ENCODE measurements at places on chromosomes 7 and 10. TPM values are rescaled to one million over a fixed set of nuclear protein-coding genes. Genes with fewer than 3 reads are reported as not detected.
A peak's percentile ranks its signal among the peaks of the same experiment; 100 is the strongest.

Gene RBM20
- 0.03 TPM for polyA plus RNA-seq

Gene ZNF804B
- not detected for polyA plus RNA-seq

Gene ASB13
- 11.3 TPM for polyA plus RNA-seq

Gene ZNF485
- polyA plus RNA-seq = 5.7 TPM

Gene TMEM273
- polyA plus RNA-seq = not detected

Gene KLLN
- polyA plus RNA-seq = 0.35 TPM

Gene PNLIPRP2
- polyA plus RNA-seq = 0.19 TPM

DNA sequence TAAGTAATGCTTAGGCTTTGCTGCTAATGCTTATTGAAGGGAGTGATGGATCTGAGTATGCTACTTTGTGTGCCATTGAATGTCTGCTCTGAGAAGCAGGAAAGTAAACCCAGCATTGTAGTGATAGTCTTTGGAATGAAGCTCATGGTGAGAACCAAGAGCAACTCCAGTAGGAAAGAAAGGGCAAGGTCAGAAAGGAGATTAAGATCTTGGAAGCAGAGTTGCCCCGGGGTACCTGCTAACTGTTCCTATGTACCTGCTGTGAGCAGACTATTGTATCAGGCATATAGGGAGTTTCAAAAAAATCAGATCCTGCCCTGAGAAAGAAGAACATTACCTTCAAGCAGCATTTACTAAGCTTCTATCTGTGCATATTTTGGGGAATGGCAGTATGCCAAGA is 54.5 kb upstream of the AASS start:
- DNase-seq = no peak

DNA sequence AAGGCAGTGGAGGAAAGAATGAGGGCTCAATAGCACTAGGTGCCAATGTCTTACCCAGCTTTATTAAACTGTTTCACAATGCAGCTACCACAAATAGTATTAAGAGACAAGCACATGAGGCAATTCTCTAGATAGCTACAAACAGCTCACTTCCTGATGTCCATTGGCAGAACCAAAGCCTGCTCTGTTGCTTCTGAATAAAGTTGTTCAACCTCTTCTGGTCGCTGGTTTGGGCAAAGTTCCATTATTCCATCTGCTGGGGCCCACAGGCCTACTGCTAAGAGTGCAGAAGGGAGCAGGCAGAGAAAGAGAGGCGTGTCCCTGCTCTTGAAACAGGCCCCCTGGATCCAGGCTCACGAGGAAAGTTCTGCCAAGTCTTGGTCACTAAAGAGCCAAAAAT is 173.9 kb downstream of the ZNF438 start:
- DNase-seq = no peak

DNA sequence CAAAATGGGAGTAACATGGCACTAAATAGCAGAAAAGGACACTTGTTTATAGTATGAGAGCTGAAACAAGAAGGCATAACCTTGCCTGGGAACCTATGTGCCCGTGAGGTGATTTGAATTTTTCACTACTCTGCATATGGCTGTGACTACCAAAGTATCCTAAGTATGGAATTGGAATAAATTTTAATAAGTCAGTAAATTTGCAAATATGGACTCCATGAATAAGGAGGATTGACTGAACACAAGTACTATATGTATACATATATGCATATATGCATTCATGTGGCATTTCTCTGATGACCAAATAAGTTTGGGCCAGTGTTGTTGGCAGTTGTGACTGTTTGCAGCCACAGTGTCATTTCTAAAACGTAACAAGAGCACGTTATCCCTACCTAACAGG is 34.5 kb downstream of the PRR15 start:
- no peak for DNase-seq

DNA sequence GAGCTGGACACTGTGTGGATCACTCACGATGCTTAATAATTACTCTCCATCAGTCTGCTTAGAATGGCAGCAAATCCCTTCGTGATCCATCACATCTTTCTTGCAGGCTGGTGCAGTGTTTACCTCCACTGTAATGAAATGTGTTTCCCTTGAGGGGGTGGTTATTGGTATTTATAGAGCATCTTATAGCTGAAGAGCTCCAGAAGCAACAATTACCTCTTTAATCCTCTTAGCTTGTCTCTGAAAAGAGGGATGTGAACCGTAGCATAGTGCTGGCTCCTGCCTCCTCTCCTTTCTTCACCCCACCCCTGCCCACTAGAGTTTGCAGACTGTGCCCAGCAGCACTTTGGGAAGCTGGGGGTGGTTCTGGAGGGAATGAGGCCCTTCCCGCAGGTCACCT is 132.6 kb downstream of the CAMK1D start:
- no peak for DNase-seq

- no peak for DNase-seq
Measured at GRCh38 chr7:6179620-6180343, 92.6 kb downstream of the CYTH3 start.

DNA sequence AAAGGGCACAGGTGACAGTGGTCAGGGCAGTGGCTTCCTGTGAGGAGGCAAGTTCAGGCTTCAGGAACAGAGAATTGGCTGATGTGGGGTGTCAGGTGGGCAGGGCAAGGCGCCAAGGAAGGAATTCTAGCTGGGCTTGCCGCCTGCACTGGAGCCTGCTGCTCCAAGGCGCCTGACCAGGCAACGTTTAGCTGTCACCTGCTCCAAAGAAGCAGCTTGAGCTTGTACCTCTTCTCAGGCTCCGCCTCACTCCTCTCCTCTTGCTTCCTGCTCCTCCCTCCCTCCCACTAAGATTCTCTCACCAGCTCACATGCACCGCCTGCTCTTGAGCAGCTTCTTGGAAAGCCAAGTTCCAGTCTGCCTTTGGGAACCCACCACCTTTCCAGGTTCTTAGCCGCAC is 187.4 kb upstream of the GRB10 start:
- peak; percentile 19 for DNase-seq

DNA sequence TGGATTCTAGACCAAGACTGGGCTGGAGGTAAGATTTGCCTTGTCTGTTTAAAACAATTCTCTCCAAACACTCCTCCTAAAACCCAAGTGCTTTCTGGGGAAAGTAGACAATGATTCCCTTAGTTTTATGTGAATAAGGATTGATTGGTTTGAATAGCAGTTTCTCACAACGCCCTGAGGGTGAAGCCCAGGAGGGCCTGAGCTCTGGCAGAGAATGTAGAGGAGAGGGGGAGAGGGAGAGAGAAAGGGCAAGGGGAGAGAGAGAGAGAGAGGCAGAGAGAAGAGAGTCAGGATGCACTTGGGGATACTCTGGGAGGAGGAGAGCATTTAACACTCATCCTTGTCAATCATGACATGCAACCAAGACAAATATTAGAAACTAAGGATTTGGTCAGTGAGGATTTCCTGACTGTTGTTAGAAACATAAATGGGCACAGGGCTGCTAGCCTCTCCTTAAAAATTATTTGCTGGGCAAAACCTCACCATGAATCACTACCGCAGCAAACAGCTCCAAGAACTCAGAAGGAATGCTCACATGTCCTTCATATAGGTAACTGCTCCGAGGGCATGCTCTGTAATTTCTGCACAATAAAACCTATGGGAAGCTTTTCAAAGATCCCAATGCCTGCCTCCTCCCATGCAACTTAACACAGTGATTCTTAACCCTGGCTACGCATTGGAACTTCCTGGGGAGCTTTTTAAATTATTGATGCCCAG is 55.2 kb upstream of the RAPGEF5 start:
- peak; percentile 19 for DNase-seq

GRCh38 chr10:49152663-49153062 is 18.8 kb upstream of the FAM170B start:
- no peak for DNase-seq

GRCh38 chr7:70619130-70619529 is 512.8 kb upstream of the GALNT17 start:
- DNase-seq = peak; percentile 55
